Cerebellar cortex (tissue), 1 donor: ENCODE measurements at places on chromosomes 2 and 18.

- DNase-seq = no peak
Measured at GRCh38 chr18:42310956-42311355, 355.9 kb downstream of the PIK3C3 start.

GRCh38 chr2:238791354-238791753 lies 56.5 kb upstream of the TWIST2 start:
- no peak for DNase-seq

GRCh38 chr2:100178085-100178788 lies 35.8 kb upstream of the AFF3 start:
- peak; percentile 44 for DNase-seq

GRCh38 chr2:188869550-188869949 lies 104.6 kb upstream of the COL3A1 start:
- no peak for DNase-seq
